ENCODE measurements at places on chromosomes 7 and 10. TPM values are rescaled to one million over a fixed set of nuclear protein-coding genes. Genes with fewer than 3 reads are reported as not detected.

GRCh38 chr7:111324228-111324627 lies 233.3 kb downstream of the LRRN3 start:
- no peak overlapping the region for H3K4me3 ChIP-seq
- DNase-seq = no peak
- no peaks in the 10 kb centered on the region for H3K27me3 ChIP-seq

DNA sequence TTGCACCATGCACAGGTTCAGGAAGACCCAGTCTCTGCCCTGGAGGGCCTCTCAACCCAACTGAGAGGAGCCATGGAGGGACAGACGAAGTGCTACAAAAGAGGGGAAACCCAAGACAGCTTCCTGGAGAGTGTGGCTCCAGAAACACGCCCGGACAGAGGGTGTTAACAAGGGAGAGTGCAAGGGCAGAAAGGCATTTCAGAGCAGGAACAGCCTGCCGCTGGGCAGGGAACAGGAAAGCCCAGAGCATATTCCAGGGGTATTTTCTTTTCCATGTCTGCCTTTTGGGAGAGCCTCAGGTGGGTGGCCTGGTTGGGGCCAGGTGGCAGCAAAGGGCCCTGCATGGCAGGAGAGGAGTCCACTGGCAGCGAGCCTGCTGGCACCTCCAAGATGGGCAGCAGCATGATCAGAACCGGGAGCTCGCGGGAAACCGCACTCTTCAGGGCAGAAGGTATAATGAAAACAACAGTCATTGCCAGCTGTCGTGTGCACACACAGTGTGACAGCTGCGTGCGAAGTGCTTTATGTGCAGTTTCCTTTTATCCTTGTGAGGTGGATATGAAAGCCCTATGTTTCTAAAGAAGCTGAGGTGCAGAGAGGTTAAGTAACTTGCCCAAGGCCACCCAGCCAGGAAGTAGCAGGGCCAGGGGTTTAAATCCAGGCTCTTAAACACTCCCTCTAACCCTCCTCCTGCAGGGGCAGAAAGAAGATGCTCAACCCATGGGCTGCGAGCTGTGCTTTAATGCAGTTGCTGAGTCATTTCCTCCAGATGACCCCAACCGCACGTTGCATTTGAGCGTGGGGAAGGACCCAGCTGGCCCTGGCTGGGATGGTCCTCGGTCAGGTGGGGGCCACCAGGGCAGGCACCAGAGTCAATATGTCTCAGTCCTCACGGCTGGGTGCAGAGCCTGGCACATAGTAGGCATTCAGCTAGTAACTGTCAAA lies 128.6 kb downstream of the OAT start:
- H3K4me3 ChIP-seq = no peak overlapping the region
- no peak overlapping the region for H3K27ac ChIP-seq
- no peaks in the 10 kb centered on the region for H3K27me3 ChIP-seq
- H3K4me1 ChIP-seq = no peaks in the 10 kb centered on the region
- DNase-seq = no peak

GRCh38 chr7:75982306-75983064 lies 11.9 kb downstream of the TMEM120A start:
- peaks cover 19% of the 10 kb centered on the region for H3K36me3 ChIP-seq
- H3K4me3 ChIP-seq = no peak overlapping the region
- H3K27ac ChIP-seq = no peak overlapping the region
- no peak for DNase-seq
- no peaks in the 10 kb centered on the region for H3K4me1 ChIP-seq

The PAPOLB gene
- not detected for total RNA-seq

DNA sequence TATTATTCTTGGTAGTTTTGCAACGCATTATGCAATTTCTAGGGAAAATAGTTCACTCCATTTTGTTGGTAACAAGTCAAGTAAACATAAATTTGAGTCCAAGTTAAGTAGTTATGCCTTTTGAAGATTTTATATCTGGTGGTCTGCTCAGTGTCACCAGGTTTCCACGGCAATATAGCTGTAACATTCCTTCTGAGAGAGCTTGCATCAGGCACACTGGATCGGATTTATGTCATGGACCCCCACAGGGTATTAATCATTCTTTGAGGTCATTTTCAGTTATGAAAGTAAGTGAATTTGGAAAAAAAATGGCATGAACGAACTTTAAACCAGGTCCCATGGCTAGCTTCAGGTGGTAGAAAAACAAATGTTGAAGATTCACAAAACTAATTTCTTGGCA lies 136.3 kb downstream of the POLR1F start:
- no peaks in the 10 kb centered on the region for H3K4me1 ChIP-seq
- no peaks in the 10 kb centered on the region for H3K36me3 ChIP-seq
- no peak for DNase-seq
- no peaks in the 10 kb centered on the region for H3K27me3 ChIP-seq

The ITIH2 gene
- not detected for total RNA-seq

Data from activated T-helper 2 cell treated with anti-CD3 and anti-CD28 coated beads, Interferon-gamma antibody, Interleukin-2, Interleukin-4, amounts not matched to agents 10 μg/mL and 5 μg/mL and 100 μg/mL, durations not matched to agents 14 hours and 24 hours and 36 hours (primary cell).